ENCODE measurements at places on chromosomes 6 and 20.

GRCh38 chr6:144714021-144714712 is 429.0 kb downstream of the UTRN start:
- DNase-seq = no peak

DNA sequence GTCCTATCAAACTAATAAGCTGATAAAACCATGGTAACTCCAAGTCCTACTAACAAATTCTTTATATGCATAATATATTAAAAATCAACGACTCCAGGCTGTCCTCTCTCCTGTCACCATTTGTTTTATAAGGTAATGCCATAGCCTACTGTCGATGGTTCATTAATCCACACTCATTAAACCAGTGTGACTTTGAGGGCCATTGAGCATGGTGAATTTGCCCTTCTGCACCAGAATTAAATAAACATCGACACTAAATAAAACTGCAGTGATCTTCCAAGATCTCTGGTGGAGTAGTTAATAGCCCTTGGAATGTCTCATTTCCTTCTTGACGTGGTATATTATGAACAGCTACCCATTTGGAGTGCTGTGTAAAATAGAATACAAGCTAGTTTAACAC is 358.5 kb downstream of the CBLN4 start:
- DNase-seq = no peak

- DNase-seq = no peak
Observed at GRCh38 chr6:158756126-158756525, 63.0 kb downstream of the EZR start.

GRCh38 chr6:128389820-128390534 is 130.4 kb downstream of the PTPRK start:
- no peak for DNase-seq

DNA sequence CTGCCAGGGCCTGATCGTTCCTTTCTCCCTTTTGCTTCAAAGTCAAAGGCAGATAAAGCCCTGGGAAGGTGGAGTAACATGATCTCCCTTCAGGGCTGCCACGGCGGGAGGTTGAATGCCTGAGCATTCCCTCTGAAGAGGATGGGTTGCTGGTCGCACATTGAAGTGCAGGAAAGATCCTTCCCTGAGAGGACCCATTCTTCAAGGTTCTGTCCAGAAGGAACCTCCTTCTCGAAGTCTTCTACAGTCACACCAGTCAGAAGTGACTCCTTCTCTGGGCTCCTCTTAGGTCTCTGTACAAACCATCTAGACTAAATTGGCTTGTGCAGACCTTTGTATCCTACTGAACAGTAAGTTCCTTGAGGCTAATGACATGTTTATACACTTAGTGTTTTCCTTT is 192.6 kb upstream of the VGLL2 start:
- DNase-seq = peak; percentile 76

GRCh38 chr20:56151834-56152233 is 96.7 kb upstream of the MC3R start:
- no peak for DNase-seq

GRCh38 chr6:11593096-11593495 is 55.5 kb downstream of the TMEM170B start:
- DNase-seq = no peak

GRCh38 chr20:7728338-7728737 is 211.9 kb downstream of the HAO1 start:
- no peak for DNase-seq

GRCh38 chr20:18092890-18093289 is 35.2 kb upstream of the OVOL2 start:
- DNase-seq = peak; percentile 49

DNA sequence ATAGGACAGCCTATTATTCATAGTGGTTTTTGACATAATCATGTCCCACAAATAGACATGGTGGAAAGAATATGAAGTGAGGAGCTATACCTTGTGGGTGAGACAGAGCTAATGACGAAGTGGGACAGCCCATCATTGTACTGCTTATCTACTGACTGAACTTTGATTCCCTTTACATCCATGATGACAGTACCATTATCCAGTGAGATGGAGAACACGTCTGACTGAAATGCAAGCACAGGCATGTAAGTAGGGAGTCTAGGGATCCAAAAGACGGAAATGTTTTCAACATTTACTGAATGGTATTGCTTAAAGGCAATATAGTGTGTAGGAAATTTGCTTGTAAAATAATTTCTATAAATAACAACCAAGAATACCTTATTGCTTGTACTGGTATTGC is 43.5 kb downstream of the FAM229B start:
- DNase-seq = no peak

DNA sequence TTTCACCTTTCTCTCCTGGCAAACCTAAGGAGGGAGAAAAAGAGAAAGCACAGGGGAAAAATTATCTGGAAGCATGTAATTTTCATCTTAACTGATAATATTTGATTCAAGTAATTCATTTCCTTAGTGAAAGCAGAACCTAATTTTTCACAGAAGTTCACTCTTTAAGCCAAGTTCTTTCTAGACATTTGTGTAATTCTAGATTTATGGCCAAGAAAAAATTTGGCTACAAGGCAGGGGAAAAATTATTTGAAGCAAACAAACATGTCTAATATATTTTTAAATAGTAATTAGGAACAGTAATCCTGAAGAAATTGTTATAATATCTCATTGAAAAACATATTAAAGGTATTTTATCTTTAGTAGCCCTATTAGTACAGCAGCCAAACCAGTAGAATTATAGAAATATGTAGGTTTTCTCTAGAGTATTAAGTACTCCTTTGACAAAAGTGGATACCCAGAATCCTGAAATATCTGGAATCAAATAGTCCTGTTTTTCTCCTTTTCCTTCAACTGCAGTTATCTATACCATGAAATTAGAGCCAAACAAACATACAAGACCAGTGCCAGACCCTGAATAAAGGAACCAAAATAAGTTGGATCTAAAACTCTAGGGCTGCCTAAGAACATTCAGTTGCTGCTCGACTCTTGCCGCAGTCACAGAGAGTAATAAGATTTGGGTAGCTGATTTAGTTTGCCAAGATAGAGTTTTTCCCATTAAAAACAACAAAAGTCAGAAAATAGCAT is 116.5 kb downstream of the COL12A1 start:
- DNase-seq = no peak

- DNase-seq = no peak
Observed at GRCh38 chr6:35594503-35595186, 81.9 kb upstream of the TULP1 start.

DNA sequence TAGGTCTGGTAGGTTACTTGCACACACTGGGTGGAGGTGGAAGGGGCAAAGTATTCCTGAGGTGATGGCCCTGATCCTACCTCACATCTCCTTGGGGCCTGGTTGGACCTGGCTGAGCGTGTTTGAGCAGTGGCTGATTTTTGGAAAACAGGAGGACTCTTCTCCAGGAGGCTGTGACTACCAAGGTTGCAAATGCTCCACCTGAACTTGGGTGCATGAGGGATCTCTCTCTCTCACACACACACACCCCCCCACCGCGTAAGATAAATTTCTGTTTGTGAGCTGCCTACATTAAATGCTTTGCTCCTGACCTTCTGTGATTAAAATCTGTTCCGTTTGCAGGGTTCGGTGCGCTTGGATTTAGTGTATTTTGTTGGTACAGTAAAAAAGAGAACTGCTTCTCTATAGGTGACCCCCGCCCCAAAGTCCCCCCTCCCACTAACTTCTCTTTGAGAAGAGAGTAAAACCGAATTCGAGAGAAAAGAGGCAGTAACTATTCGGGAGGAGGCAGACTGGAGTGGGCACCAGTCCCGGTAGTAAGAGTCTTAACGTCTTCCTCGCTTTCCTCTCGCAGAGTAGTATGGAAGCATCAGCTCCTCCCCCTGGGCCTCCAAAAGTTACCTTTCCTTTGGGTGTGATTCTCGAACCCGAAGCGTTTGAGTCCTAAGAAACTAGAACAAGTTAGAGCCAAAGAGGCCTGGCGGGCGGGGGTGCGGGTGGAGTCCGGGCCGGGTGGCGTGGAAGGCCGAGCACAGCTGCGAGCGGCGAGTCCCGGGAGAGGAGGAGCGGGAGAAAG is 585 bp upstream of the DSE start:
- DNase-seq = no peak

DNA sequence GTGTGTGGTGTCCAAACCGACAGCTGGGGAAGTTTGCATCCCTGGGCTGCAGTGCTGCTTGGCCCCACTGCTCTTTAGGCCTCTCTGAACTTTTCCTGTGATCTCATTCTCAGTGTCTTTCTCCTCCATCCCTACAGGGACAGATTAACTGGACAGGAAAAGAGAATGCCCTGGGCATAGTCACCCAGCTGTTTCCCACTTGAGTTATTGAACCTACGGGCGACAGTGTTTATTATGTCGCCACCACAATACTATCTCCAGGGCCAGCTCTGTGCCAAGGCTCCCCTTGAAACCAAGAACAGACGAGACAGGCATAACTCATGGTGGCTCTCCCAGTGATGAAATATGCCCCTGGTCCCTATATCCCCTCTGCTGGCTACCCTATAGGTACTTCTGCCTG is 147.8 kb upstream of the EPHA7 start:
- no peak for DNase-seq

DNA sequence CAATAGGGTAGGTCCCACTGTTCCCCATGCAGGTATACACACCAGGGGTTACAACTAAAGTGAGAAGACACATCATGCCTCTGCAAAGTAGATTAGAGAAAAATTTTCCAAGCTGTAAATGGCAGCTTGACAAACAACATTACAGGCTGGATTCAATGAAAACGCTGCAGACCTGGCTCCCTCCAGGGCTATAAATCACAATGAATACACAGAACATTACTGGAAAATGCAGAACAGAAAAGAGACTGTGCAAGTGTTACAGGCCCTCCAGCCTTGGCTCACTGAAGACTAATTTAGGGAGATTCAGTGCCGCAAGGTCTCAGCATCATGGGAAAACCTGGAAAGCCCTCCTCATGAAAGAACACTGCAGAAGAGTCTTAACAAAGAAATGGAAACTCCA is 207.8 kb downstream of the KHDC1L start:
- no peak for DNase-seq

GRCh38 chr6:132287101-132287500 is 114.2 kb downstream of the MOXD1 start:
- no peak for DNase-seq

GRCh38 chr6:106823732-106824351 is 150.7 kb downstream of the CD24 start:
- peak; percentile 91 for DNase-seq

DNA sequence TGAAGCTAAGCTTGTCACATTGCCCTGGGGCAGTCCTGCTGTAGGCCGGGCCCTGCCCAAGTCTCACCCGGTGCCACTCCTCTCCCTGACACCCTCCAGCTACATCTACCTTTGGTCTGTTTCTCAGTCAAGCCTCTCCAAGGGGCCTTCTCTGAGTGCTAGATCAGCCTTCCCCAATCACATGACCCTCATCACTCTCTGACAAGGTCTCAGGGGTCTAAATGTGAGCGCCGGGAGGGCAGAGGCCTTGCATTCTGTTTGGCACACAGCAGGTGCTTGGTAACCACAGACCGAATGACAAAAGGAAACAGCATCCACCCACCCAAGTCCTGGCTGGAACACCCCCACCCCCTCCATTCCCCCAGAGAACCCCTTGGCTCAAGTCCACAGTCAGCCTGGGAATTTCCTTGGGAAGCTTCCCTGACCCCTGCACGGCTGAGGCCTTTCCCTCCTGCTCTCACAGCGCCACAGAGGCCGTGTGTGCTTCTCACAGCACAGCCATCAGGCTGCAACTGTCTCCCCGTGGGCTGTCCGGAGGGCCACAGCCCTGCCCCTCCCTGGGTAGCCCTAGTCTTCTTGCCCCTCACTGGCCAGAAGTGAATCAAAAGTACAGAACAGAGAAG is 32.9 kb downstream of the PKIG start:
- no peak for DNase-seq

DNA sequence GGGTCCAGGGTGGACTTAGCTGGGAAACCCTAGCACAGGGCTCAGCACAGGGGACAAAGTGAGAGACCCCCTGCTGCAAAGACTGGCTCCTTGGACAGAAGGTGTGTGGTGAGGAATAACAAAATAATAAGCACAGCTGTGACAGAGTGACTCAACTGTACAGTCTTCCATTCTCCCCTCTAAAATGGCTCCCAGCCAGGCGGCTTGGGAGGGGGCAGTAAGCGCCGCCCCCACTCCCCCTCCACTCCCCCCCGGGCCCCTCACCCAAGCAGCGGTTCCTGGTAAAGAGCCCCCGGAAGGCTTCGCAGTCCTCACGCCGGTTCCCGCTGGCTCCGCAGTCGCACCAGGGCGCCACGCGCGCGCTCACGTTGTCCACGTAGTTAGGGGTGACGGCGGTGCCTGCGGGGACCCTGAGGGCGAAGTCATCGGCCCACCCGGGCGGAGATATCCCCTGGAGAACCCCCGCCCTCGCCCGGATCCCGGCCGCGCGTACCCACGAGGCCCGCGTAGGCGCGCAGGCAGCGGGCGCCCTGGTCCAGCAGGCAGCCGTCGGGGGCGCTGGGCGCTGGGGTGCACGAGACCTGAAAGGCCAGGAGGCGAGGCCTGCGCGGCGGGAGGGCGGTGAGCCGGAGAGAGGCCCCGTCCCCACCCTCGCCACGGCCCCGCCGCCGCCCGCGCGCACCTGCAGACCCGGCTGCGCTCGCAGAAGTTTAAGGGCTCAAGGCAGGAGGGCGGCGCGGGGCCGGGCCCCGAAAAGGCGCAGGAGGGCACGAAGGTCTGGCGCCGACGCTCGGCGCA is 2.7 kb downstream of the GFRA4 start:
- DNase-seq = peak; percentile 26

DNA sequence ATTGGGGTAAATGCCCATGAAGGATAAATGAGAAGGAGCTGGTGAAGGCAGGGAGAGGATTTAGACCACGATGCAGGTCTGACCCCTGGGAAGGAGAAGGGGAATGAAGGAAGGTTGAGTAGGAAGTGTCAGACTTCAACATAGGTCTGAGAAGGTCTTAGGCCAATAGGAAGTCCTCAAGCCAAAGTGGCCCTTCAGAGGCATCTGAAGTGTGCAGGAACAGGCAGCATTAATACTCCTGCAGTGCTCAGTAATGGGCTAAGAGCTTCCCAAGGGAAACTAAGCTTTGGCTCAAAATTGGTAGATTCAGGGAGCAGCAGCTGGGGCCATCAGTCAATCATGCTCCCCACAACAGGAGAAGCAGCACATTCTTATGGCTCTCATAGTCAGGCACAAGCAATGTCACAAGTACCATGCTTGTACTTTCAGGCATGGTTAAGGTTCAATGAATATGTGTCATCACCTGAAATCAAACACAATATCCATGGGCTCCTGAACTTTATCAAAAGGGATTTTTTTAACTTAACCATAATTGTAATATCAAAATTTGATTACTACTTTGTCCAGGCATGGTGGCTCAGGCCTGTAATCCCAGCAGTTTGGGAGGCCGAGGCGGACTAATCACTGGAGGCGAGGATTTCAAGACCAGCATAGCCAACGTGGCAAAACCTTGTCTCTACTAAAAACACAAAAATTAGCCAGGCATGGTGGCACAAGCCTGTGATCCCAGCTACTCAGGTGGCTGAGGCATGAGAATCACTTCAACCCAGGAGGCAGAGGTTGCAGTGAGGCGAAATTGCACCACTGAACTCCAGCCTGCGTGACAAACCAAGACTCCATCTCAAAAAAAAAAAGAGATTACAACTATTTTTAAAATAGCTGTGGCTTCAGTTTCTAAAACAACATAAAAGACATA is 9.9 kb downstream of the RALGAPA2 start:
- no peak for DNase-seq

DNA sequence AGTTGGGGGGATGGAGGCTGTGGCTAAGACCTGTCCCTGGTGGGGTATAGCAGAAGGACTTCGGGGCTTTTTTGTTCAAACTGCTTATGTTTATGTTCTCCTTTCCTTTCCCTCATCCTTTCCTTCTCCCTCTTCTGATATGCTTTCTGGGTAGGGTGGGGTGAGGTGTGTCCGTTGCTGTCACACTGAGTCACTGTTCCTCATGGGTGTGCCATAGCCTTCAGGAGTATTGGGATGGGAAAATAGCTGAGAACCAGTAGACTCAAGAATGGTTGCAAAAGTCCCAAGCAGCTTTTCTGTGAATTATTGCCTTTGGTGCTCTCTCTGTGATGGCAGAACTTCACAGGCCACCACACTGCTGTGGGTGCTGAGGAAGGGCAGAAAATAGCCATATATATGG is 39.6 kb downstream of the TPD52L1 start:
- DNase-seq = no peak

Data from H9 (cell line).